Substantia nigra (tissue), 51 donors: ENCODE measurements at places on chromosomes 4 and X.

DNA sequence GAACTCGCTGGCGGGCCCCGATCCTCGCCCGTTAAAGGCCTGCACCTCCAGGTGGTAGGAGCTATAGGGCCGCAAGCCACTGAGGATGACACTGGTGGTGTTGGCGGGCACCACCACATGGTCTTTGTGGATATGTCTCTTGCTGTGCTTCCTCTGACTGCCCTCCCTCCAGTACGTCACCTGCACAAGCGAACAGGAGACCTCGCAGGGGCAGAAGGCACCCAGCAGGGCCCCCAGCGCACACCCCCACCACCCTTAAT, 20.7 kb downstream of the L1CAM start:
- no peak for DNase-seq

GRCh38 chr4:47071901-47072341, 40.6 kb downstream of the GABRB1 start:
- DNase-seq, result no peak

DNA sequence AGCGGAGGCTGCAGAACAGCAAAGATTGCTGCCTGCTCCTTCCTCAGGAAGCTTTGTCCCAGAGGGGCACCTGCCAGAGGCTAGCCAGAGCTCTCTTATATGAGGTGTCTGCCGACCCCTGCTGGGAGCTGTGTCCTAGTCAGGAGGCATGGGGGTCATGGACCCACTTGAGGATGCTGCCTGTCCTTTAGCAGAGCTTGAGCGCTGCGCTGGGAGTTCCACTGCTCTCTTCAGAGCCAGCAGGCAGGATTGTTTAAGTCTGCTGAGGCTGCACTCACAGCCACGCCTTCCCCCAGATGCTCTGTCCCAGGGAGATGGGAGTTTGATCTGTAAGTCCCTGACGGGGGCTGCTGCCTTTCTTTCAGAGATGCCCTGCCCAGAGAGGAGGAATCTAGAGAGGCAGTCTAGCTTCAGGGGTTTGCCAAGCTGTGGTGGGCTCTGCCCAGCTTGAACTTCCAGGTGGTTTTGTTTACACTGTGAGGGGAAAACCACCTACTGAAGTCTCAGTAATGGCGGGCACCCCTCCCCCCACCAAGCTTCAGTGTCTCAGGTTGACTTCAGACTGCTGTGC, 10.9 kb downstream of the DCK start:
- no peak for DNase-seq

DNA sequence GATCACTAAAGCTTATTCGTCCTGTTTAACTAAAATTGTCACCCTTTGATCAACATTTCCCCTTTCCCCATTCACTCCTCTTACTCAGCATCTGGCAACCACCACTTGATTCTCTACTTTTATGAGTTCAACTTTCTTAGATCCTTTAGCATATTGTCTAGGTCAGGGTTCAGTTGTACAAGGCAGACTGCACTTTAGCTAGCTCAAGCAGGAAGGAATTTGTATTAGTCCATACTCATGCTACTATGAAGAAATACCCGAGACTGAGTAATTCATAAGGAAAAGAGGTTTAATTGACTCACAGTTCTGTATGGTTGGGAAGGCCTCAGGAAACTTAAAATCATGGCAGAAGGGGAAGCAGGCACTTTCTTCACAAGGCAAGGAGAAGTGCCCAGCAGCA, 44.3 kb downstream of the TASL start:
- no peak for DNase-seq

- DNase-seq, result no peak
Measured at GRCh38 chrX:72305286-72306084, at the start of gene CITED1. Gene CITED1 (minus strand): TSS chrX:72305914. CDS start chrX:72302869, 3,045 bp downstream.

DNA sequence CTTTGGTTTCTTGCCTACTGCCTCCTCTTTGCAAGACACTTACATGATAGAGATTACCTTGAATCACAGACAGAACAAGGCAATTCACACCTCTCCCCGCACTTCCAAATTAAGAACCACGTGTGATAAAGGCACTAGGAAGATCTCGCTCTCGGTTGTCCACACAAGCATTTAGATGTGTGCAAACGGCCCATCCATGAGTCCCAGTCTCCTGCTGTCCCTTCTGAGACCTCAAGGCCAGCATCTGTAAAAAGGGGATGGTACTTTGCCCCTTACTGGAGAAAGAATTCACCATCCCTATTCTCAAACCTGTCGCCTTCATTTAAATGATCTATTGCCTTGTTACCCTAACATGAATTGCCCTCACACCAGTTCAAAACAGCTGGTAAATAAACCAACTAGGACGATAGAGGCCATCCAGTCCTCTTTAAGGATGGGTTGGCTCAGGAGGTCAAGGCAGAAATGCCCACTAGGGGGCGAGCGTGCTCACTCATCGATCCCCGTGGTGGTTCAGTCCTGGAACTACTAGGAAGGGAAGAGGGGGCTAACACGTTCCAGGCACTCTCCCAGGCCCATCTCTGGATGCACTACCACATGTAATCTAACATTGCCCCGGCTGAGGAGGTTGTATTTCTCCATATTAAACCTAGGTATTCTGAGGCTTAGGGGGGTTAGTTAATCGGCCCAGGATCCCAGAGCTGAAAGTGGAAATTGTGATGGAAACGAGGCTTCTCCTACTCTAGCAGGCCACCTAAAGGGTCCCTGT, 95.8 kb downstream of the DHX15 start:
- peak; percentile 56 for DNase-seq

DNA sequence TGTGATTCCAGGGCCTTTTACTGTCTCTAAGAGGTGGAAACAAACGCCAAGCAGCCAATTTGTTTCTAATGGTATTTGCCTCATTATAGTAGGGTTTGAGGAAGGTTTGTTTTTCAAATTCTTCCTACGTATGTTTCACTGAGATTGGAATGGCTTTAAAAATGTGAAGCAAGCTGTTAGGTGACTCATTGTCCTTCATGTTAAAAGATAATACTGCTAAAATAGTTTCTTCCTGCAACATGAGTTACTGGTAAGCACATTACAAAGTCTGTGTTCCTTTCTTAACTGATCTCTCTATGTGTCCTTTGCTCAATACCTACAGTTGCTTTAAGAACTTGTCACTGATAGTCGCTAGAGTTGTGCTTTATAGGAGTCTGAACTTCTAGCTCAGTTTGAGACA, 1183.9 kb downstream of the RPA4 start:
- DNase-seq, result no peak

DNA sequence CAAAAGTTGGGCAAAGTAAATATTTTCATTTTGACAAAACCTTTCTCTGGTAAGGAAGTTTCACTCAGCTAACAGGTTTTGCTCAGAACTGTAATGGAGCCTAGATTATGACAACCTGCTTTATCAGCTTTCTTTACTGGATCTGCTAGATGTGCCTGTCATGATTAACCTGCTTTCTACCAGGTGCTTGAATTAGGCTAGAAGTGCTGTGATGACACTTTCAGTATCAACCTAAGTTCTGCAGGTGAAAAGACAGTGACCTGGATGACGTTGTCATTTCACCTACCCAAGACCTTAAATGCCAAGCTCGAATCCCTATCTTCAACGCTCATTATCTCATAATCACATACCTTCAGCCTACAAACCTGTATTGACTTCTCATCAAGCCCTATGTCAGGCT, 1.5 kb upstream of the FAAH2 start:
- no peak for DNase-seq

- no peak for DNase-seq
Measured at GRCh38 chr4:169236078-169236477, 34.7 kb downstream of the SH3RF1 start.

- DNase-seq, result no peak
Measured at GRCh38 chr4:142840516-142841123, 5.5 kb downstream of the INPP4B start.

GRCh38 chr4:60450054-60450453, 750.1 kb upstream of the ADGRL3 start:
- no peak for DNase-seq

GRCh38 chrX:21952624-21953023, 12.1 kb downstream of the SMS start:
- no peak for DNase-seq

DNA sequence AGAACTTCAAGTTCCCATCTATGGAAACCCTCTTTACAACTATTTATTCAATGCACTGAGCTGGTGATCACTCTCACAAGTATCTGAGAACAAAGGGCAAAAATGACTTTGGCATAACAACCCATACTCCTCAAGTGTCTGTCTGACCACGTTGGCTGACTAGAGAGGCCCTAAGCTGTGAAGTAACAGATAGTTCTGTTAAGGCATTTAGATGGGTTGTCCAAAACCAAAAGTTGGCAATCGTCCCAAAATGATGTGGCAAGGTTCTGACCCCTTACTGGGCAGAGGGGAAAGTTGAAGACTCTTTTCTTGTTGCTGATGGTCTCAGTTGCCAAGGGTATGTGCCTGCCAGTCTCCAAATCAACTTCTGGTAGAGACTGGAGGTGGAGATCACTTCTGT, 524.8 kb downstream of the PPARGC1A start:
- no peak for DNase-seq

DNA sequence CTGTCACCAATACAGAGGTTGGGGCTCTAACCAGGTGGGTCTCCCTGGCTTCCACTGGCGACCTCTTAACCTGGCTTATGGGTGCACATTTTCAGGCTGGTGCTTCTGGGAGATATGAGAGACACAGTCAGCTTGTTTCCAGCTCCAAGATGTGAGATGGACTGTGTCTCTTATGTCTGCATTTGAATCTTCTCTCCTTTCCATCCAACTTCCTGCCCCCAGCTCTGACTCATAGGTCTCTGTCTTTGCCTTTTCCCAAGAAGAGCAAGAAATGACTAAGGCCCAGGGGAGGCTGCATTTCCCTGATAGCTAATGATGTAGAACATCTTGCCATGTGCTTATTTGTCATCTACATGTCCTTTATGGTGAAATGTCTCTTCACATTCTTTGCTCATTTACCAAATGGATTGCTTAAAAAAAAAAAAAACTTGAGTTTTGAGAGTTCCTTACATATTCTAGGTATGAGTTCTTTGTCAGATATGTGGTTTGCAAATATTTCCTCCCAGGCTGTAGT, 3.2 kb upstream of the UXT start:
- no peak for DNase-seq

DNA sequence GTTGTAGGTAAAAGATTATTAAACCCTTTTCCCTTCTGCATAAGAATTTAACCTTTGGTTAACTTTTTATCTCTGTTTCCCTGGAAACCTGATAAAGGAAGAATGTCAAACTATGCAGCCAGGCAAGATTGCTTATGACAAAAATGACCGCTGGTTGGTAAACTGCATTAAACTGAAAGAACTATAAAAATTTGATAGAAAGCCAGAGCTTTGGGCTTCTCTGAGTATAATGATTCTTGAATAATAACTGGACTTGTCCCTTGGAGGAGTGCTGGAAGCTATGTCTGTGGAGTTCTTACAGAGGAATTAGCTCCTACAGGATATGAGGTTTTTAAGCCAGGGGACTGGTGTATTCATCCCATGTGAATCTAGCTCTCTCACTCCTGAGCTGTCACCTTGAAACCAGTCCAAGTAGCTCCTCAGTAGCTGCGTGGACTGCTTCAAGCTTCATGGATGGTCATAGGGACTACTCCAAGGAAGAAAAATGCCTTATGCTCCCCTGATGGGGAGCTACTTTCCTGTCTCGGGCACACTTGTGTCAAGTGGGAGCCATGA, 52.0 kb downstream of the RASL11B start:
- no peak for DNase-seq

DNA sequence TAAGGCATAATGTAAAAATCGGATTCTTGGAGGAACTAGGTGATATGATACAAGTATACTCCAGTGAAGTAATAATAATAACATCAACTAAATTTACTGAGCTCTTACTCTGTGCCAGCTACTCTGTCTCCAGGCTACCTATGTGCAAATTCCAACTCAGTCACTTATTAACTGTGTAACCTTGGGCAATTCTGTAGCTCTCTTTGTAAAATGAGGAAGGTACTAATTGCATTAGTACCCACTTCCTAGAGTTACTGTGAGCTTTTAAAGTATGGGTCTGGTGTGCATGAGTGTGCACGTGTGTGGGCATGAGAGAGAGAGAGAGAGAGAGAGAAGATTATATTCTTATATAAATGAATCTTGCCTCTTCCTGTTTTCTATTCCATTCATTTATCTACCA, 169.9 kb downstream of the KCNIP4 start:
- DNase-seq, result no peak

DNA sequence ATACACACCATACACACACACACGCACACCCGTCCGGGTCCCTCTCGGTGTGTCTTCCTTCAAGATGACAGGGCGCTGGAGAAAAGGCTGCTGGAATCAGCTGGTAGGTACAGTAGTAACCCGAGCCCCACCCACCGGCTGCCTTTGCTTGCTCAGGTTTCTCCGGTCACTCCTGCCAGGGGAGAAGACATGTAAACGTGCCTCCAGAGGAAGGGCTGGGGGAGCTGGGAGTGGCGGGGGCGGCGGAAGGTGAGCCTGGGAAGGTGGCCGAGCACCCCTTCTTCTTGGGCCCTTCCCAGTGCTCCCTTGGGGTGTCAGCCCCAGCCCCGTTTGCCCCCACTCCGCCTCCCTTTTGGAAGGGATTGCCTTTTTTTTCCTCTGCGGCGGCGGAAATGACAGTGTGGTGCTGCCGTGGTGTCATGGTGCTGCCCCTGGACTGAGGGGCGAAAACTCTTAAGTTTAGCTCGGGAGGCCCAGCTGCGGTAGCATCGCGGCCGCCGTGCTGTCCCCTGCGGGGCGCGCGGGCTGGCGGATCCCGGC, at the start of gene MID2:
Gene MID2 (plus strand): TSS at position 169 of the 540 bp plus-strand sequence. CDS start 561 bp downstream, outside the sequence.
- peak; percentile 2 for DNase-seq

DNA sequence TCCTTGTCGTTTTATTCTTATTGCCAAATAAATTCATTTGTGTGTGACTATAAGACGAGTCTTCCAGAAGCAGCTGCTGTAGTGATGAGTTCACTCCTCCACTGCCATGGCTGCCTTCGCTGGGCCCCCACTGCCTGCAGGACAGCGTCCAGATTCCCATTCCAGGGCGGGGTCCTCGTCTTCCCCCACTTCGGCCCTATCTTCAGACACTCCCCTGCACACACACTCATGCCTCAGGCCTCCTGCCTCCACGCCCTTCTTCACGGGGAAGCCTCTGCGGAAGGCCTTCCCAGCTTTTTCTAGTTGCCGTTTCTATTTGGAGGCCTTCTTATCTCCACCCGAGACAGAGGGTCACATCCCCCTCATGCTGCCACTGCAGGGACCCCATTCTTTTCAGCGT, 80.4 kb downstream of the SHROOM2 start:
- no peak for DNase-seq

GRCh38 chr4:178356725-178357124, 914.5 kb upstream of the AGA start:
- DNase-seq, result no peak

DNA sequence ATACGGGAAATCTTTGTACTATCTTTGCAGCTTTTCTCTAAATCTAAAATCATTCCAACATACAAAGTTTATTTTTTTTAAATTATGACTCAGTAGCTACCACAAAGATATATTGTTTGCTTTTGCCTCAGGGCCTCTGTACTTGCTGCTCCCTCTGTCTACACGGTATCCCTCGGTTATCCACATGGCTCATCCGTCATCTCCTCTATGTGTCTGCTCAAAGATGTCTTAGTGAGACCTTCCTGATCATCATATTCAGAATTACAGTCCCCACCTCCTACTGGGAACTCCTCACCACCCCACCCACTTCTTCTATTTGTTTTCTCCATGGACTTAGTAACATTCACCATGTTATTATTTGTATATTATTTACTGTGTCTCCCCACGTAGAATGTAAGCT, 107.8 kb downstream of the PARM1 start:
- no peak for DNase-seq

- no peak for DNase-seq
Measured at GRCh38 chr4:151640381-151640780, 120.4 kb downstream of the GATB start.
